ENCODE measurements at places on chromosomes 4 and X.

DNA sequence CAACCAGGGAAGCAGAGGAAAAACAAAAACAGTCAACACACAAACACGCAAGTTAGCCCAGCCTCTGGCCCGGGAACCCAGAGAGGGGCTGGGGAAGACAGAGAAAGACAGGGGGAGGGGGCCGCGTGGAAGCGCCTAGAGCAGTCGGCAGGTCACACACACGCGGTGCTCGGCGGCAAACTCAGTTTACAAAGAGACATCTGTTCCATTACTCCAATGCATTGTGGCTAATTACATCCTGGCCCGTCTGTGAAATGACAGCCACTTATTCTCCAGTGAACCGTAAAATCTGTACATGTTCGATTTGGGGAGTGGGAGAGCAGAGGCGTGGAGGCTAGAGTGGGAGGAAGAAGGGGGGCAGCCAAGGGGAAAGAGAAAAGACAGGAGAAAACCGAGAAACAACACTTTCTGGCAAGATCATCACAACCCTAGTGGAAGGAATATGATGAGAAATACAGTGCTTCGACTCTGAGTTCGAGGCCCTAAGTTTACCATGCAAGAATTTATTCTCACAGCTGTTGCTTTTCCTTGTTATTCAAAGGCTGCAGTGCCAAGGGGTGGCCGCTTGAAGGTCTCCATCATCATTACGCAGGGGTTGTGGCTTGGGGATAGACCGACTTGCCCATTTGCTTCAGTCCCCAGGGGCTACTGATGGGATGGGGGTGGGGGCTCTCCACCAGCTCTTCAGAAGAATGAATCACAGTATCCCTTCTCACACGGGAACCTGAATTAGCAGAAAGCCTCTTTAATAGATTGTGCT lies 167.7 kb downstream of the MGST2 start:
- no peak for DNase-seq

DNA sequence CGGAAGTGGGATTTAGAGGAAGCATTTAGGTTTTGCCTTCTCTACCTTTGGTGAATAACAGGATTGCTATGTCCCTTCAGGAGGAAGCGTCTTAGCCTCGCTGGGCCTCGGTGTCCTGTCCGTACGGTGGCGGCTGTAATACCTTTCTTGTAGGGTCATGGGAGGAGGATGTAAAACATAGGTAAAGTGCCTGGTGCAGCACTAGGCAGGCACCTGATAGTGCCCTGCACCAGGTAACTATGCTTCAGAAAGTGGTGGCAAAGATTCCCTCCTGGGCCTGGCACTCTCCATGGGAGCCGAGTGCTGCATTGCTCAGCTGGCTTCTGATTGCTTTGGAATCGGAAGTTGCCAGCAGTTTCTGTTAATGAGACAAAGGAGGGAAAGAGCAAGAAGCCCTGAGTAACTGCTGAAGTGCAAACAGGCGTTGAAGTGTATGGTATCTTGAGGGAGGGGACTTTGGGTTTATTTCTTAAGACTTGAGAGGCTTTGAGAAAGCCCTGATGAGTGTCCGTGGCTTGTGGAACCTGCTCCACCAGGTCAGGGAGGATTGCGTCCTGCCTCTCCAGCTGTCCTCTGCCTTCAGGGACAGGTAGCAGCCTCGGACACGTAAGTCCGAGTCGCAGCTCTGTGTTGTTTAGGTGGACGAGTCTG lies 45.8 kb downstream of the TBC1D14 start:
- no peak for DNase-seq

DNA sequence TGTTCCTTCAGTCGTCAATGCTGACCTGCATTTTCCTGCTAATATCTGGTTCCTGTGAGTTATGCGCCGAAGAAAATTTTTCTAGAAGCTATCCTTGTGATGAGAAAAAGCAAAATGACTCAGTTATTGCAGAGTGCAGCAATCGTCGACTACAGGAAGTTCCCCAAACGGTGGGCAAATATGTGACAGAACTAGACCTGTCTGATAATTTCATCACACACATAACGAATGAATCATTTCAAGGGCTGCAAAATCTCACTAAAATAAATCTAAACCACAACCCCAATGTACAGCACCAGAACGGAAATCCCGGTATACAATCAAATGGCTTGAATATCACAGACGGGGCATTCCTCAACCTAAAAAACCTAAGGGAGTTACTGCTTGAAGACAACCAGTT lies 12.6 kb downstream of the TLR8 start:
- no peak for DNase-seq

DNA sequence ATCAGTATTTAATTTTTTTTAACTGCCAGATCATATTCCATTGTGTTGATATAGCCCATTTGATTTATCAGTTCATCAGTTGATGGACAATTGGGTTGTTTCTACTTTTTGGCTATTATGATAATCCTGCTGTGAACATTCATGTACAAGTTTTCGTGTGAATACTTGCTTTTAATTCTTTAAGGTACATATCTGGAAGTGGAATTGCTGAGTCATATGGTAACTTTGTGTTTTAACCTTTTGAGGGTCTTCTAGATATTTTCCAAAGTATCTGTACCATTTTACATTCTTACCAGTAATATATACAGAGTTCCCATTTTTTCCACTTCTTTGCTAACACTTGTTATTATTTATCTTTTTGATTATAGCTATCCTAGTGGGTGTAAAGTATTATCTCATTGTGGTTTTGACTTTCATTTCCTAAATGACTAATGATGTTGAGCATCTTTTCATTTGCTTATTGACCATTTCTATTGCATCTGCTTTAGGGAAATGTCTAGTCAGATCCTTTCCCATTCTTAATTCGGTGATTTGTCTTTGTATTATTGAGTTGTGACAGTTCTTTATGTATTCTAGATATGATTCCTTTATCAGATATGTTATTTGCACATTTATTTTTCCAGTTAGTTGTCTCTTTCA lies 75.2 kb upstream of the NUDT6 start:
- no peak for DNase-seq

DNA sequence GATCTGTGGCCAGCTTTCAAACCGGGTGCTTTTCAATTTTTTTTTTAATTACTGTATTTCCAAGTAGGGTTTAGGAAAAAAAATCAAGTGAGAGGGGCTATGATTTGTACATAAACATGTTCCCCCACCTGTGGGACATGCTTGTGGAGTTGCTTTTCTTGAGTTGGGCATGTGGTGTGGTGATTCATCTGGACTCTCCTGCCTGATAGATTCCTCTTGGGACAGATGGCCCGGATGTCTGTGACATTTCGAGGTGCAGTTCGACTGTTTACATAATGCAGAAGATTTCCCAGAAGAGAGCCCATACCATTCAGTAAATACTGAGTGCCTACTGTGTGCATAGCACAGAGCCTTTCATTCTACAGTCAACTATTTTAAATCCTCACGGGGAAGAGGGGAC lies 49.9 kb downstream of the DOCK11 start:
- no peak for DNase-seq

- no peak for DNase-seq
These were observed 612 bp downstream of the MAGED2 start for GRCh38 chrX:54808109-54808604.

GRCh38 chr4:87856816-87857215 lies 24.0 kb downstream of the MEPE start:
- no peak for DNase-seq

GRCh38 chr4:169439244-169439643 lies 168.5 kb upstream of the SH3RF1 start:
- no peak for DNase-seq

- DNase-seq: no peak
These were observed 824 bp downstream of the TBC1D14 start for GRCh38 chr4:6910340-6910959.

DNA sequence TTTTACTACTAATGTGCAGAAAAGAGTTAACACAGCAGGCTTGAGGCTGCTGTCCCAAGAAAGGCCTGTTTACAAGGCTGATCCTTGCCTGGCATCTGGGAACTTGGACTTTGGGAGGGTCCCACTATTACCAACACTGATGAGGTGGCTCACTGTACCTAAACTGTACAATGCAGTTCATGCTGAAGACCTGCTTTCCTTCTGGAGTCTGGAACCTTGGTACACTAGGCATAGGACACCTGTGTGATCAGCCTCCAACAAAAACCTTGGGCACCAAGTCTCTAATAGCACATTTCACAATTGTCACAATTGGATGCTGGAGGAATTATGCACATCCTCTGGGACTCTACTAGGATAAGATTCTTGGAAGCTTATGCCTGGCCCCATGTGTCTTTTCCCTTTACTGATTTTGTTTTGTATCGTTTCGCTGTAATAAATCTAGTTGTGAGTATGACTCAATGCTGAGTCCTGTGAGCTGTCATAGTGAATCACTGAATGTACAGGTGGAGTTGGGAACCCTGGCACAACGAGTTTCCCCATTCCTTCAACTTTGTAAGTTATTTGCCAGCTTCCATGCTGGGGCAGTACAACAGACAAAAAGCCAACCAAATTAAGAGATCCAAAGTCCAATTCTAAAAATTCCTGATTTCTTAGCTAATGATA lies 45.9 kb downstream of the TEC start:
- no peak for DNase-seq

GRCh38 chr4:1727117-1728031 lies 6.1 kb downstream of the TACC3 start:
- no peak for DNase-seq

DNA sequence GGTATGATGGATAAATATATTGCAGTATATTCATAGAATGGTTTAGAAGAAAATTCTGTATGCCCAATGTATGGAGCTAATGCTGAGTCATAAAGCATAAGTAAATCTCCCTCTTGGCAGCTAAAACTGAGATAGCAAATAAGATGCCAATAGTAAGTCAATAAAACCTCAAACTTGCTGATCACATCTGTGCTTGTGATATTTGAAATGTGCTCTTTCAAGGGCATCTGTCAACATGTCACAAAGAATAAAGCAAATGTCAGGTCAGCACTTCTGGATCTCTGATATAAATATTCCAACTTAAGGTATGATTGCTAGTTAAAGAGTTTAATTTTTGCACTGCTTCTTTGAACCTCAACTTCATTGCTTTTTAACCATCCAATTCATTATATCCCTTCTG lies 262.3 kb upstream of the EMCN start:
- DNase-seq: no peak

GRCh38 chrX:69139516-69139915 lies 25.7 kb downstream of the PJA1 start:
- no peak for DNase-seq

GRCh38 chrX:117982694-117983392 lies 133.8 kb downstream of the KLHL13 start:
- no peak for DNase-seq

GRCh38 chr4:6188687-6189305 lies 11.6 kb downstream of the JAKMIP1 start:
- no peak for DNase-seq

DNA sequence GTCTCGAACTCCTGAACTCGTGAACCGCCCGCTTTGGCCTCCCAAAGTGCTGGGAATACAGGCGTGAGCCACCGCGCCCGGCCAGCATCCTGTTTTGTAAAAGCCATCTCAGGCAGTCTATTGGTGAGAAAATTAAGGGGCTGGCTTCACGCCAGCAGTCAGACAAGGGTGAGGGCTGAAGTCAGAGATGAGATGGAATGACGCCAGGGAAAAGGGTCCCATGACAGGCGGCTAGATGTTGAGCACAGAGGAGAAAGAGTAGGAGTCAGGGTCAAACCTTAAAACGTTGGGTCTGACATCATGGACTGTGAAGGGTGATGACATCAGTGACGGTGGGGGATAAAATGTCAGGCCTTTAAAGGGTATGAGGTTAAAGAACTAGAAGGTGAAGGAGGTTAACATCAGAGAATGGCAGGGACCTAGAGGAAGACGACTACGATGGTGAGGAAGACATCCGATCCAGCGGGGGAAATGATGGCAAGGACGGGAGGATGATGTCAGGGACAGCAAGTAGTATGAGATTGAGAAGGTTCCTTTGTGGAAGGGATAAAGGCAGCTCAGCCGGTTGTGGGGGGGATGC lies 504 bp upstream of the RBM3 start:
- no peak for DNase-seq

DNA sequence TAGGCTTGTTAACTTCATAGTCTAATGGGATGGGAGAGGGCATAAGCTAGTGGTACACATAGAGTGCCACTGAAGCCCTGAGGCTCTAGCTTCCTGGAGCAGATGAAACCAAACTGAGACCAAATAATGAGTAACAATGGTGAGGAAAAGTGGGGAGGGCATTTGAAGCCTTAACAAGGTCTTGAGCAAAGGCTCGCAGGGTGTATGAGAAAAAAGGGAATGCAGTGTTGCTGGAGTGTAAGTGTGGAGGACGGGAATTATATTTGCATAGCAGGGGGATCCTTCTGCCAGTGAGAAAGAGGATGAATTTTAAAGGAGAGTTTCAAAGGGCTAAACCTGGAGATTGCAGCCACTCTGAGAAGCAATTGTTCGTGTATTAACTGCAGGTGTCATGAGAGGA lies 263.1 kb downstream of the ANK2 start:
- DNase-seq: no peak

- DNase-seq: no peak
These were observed 314.0 kb downstream of the INPP4B start for GRCh38 chr4:142532054-142532453.

GRCh38 chr4:6453688-6453990 lies 18.8 kb downstream of the PPP2R2C start:
- no peak for DNase-seq

- no peak for DNase-seq
These were observed 88.9 kb downstream of the JAKMIP1 start for GRCh38 chr4:6111354-6111960.

DNA sequence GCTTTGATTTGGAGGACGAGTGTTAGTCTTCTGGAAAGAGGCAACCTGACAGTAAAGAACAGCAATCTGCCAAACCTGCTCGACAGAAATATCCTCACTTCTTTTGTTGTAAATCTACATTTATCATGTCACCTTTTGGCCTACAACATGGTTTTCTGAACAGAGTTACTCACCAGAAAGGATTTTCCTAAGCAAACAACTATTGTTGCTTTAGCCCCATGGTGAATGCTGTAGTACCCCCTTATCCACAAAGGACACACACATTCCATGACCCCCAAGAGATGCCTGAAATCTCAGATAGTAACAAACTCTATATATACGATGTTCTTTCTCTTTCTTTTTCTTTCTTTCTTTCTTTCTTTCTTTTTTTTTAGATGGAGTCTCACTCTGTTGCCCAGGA lies 42.7 kb downstream of the TMEM150C start:
- no peak for DNase-seq

DNA sequence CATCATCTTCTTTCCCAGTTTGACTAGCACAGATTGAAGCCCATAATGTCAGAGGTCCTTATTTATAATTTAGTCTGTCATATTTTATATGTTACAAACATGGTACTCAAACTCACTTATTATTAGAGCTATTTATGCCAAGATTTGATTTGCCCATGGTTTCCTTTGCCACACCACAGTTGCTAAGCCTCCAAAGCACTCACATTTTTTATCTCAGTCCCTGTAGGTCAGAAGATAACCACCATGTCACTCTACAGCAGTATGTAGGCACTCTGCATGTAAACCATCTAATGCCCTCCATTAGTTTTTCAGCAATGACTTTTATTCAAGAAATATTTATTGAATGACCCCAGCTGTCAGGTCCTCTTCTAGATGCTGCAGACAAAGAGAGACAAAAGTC lies 6.7 kb downstream of the STATH start:
- DNase-seq: no peak
